ENCODE measurements at places on chromosomes 7 and 10.

DNA sequence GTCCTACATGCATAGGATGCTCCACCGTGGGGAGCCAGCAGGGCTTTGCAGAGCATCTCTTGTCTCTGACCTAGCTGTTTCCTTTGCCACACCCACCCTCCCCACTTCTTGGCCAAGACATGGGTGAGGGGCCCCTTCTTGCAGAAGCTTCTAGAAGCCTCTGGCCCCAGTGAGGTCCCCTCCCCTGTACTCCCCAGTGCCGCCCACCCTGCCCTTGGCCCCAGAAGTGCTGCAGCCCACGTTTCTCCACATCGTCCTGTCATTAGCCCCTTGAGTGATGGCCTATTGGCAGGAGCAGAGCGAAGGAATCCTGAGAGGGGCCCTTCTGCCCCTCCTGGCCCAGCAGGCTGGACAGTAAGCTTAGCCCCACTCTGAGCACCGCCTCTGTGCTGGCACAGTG is 43.7 kb downstream of the ALOX5 start:
- no peak for DNase-seq

DNA sequence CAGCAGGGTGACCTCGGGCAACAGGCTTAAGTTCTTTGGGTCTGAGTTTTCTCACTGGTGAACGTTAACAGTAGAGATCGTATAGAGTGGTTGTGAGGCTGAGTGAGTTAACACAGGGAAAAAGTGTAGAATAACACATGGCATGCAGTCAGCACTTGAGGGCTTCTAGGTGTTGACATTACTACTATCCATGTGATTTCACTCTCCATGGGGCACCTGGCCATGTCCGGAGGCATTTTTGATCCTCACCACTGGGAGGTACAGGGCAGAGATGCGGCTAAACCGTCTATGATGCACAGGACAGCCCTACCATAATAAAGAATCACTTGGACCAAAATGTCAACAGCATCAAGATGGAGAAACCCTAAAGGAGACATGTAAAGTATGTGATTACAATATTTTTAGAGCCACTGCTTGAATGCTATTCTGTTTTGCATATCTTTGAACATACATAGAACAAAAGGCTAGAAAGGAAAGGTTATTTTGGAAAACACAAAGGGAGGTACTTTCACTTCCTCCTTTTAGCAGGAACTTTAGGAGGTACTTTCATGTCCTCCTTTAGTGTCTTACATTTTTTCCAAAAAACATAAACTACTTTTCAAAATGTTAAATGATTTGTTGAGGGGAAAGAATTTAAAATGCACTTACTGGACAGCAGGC is 44.3 kb downstream of the NOD1 start:
- DNase-seq = no peak

DNA sequence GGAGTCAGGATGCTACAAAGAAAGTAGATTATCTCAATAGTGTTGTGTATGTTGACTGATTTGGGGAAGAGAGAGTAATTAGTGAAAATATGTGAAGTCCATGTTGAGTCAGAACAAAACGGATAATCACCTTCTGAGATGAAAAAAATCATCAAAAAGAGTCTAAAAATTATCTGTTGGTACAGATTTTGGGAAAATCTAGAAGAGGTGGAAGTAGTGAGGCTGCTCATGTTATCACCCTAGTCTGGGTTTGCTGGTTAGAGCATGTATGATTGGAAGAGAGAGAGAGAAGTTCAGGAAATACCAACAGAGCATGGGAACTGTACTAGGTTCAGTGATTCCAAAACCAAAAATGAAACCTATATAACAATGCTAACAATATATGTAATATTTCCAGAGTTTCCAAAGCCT is 12.3 kb downstream of the RPA3 start:
- DNase-seq = no peak

GRCh38 chr7:70680306-70680705 is 451.6 kb upstream of the GALNT17 start:
- DNase-seq = no peak

DNA sequence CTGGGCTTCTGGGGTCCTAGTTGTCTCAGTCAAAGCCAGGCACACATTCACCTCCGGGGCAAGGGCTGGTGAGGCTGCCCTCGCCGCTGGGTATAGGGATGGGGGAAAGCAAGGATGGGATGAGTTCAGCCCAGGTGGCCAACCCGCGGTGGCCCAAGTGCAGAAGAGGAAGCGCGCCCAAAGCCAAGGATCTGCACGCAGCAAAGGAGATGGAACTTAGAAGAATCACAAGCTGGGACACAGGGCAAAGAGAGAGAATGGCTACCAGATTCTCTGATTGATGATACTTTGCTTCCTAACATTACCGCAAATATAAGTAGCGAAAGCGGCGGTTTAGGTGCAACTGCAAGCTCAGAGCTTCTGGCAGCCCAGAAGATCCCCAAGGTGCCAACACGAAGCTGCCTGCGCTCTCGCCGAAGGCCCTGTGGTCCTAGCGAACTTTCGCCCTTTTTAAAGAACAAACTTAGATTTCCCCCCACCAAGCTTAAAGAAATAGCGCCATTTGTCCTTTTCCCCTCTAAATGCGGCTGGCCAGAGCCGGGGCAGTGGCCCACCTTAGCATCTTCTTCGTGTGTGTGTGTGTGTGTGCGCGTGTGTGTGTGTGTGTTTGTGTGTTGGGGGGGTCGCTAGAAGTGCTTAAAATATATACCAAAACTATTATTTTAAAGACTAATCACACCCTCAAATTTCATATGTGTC is 927 bp upstream of the MKX start:
- no peak for DNase-seq

GRCh38 chr10:88557256-88557655 is 25.9 kb downstream of the RNLS start:
- DNase-seq = no peak

- DNase-seq = no peak
Measured at GRCh38 chr10:7563770-7564169, 103.0 kb downstream of the ITIH5 start.

DNA sequence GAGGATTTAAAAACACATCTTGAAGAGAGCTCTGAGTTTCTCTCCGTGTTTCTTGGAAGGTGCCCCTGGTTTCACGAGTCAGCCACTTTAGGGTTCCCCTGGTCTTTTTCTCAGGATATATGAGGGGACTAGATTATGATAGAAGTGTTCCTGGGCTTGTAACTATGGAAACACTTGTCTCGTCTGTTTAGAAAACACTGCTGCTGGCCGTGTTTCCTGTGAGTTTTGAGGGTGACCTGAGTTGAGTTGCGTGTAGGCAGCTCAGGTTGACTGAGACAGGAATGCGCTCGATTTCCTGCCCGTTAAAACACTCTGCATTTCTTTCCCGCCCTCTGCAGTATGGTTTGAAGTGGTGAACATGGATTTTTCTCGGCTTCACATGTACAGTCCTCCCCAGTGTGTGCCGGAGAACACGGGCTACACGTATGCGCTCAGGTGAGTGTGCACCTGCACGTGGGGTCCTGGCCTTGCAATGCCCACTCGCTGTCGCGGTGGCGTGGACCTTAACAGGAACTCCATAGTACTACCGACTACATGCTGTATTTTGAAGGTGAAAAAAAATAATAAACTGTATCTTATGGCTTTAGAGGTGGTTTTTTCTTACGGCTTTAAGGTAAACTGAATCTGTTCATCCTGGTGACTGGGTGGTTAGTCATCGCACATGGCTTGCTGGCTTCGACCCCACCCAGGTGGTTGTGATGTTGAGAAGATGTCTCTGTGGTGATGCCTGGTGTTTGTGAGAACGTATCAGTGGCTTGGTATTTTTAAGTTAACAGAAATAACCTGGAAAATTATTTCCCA is at the start of gene SUN1:
SUN1 (plus strand) TSS at position 310 of the 801 bp plus-strand sequence; CDS start at position 359, 49 bp downstream.
- DNase-seq = no peak

DNA sequence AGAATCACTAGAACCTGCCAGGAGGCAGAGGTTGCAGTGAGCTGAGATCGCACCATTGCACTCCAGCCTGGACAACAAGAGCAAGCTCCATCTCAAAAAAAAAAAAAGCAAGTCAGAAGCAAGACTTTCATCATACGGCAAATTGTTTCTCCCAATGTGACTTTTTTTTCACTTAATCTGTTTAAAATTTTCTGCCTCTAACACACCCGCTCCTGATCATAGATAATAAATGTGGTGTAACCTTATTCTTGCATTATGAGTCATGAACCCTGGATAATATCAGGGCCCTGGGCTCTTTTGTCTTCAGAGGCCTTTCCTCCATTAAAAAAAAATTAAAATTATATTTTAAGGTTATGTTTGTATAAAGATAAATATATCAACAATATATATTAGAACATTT is 111.4 kb upstream of the JCAD start:
- no peak for DNase-seq

All from NCI-H187 treated with DMSO at 0.1 percent for 48 hours (cell line).